Stimulated activated CD8-positive, alpha-beta memory T cell treated with anti-CD3 and anti-CD28 coated beads, Interleukin-4, amount 100 ng/mL, for 4 hours (primary cell): ENCODE measurements at places on chromosomes 13 and 19.
A peak's percentile ranks its signal among the peaks of the same experiment; 100 is the strongest.

- DNase-seq = no peak
These were observed 270.3 kb downstream of the MZT1 start for GRCh38 chr13:72457151-72457550.

DNA sequence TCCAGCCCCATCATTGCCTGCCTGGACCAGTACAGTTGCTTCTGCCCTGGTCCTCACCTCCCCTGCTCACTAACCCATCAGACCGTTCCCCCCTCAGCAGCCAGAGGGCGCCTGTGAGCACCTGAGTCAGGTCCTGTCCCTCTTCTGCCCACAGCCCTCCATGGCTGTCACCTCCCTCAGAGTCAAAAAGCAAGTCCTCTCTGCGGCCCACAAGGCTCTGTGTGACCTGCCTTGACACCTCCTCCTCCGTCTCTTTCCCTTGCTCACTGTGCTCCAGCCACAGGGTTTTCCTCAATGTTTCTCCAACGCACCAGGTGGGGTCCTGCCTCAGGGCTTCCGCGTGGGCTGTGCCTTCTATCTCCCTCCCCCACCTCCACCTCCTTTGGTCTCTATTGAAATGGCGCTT, 29.4 kb upstream of the PTPRS start:
- peak; percentile 7 for DNase-seq

DNA sequence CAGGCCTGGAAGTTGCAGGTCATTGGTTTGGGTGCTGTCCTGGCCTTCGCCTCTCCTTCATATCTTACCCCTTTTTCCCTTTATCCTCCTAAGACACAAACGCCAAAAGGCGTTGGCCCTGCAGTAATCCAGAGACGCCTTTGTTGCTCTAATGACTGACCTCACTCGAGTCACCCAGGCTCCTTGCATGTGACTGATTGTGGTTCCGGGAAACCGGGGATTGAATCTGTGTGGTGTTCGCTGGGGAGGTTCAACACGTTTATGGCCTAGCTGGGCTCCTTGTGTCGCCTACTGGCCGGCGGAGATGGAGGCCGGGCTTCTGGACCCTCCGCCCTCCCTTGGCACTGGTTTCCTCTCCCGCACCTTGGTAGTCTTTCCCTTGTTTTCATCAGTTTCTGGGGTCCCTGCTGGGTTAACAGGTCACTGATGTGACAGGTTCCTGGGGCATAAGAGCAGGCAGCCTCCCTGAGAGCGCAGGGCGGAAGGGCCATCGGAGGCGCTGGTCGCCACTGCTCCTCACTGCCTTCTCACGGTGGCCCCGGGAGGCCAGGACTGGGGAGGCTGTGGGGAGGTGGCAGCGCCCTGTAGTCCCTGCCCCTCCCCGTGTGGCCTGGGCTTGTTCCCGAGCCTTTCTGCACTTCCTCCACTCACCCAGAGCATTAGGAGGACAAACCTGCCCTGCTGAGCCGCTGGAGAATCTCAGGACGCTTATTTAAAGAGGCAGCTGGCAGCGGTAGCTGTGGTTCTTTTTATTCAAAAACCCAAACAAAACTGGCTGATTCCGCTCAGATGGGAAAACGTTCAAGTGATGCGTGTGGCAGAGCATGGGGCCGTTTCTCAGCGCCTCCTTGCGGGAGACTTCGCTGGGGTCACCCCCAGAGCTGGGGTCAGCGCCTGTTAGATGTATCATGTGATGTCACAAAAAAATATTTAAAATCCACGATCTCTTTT, 18.1 kb upstream of the NDUFS7 start:
- DNase-seq = no peak

- DNase-seq = no peak
These were observed 10.7 kb upstream of the MED26 start for GRCh38 chr19:16638666-16639065.

GRCh38 chr13:54373211-54373610, 1344.6 kb downstream of the OLFM4 start:
- DNase-seq = no peak

DNA sequence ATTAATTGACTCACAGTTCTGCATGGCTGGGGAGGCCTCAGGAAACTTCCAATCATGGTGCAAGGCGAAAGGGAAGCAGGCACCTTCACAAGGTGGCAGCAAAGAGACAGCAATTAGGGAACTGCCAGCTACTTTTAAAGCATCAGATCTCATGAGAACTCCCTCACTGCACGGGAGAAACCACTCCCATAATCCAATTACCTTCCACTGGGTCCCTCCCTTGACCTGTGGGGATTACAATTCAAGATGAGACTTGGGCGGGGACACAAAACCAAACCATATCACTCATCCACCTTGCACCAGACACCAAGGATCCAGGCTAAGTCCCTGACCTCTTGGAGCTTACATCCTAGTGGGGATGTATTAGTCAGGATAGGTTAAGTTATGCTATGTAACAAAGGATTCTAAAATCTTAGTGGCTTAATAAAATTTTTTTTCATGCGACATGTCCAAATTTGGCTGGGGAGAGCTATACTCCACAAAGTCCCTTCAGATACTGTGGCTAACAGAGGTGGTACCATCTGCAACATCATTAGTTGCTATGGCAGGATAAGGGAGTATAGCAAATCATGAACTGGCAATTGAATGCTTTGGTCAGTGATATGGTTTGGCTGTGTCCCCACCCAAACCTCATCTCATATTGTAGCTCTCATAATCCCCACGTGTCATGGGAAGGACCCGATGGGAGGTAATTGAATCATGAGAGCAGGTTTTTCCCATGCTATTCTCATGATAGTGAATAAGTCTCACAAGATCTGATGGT, 8.3 kb upstream of the FAM187B start:
- no peak for DNase-seq

DNA sequence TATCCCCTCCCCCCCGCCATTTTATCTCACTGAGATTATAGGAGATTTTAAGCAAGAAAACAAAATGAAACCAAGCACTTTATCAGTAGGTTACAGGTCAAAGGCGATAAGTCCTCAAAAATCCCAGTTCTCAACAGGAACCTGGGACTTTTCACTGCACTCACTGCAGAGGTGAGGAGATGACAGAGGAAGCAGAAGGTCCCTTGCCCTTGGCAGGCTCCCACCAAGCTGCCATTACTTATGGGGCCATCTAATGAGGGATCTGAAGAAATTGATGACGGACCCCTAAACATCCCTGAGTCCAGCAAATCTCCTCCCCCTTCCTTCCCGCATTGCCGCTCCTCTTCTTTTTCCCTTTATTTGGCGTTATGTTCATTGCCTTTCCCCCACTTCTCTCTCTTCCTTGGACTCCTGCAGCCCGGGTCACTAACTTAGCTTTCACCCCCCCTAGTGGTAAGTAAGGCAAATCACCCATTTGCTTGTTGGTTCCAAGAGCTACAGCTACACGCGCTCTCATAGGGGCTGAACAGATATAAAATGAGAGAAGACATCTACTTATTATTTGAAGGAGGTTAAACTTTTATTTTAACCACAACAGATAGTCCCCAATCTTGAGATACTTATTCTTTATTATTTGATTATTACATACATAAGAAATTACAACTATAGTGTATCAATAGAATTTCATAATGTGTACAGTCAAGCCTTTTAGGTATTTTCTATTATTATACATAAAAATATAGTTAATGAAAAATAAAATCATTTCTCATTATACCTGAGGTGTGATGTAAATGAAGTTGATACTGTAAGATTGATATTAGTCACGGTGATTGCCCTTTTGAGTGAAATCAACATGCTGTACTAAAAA, 52.0 kb upstream of the ARGLU1 start:
- DNase-seq = no peak

DNA sequence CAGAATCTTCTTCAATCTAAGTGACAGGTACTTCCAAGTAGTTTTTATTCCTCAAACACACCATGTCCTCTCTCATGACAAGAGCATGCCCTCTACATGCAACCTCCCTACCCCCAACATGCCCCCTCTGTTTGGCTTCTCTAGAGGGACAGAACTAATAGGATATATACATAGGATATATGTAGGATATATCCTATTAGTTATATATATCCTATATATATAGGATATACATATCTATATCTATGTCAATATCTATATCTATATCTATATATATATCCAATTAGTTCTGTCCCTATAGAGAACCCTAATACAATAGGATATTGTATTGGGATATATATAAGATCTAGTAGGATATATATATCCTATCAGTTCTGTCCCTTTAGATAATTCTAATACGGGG, 701.9 kb upstream of the MIR17HG start:
- DNase-seq = no peak

- DNase-seq = no peak
These were observed 977 bp downstream of the PCDH20 start for GRCh38 chr13:61414686-61415057.

DNA sequence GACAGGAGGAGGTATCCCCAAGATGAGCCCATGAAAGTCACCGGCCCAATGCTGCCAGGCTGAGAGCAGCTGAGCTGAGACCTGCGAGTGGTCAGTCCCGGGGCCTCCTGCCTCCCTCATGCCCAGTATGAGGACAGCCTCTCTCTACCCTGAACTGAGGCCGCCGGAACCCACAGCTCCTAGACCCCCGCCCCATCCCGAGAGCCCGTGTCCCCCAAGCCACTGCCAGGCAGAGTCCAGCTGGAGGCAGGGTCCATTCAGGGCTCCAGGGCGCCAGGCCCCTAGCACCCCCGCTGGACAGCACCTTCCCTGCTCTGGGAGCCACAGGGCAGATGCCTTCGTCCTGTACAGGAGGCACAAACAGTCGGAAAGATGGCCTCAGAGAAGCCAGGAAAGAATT, 38.7 kb downstream of the MLLT1 start:
- DNase-seq = no peak

GRCh38 chr13:34025746-34026145, 207.8 kb downstream of the RFC3 start:
- DNase-seq = no peak

GRCh38 chr13:35729926-35730627, 253.6 kb upstream of the MAB21L1 start:
- DNase-seq = no peak

GRCh38 chr13:106533101-106533942, 2.1 kb downstream of the EFNB2 start:
- DNase-seq = no peak

- DNase-seq = no peak
These were observed 91.2 kb upstream of the FBXL3 start for GRCh38 chr13:77118134-77118533.

GRCh38 chr13:37302686-37303085, 197.2 kb upstream of the CSNK1A1L start:
- no peak for DNase-seq

- DNase-seq = no peak
These were observed 23.4 kb downstream of the DGKH start for GRCh38 chr13:42071672-42072419.

DNA sequence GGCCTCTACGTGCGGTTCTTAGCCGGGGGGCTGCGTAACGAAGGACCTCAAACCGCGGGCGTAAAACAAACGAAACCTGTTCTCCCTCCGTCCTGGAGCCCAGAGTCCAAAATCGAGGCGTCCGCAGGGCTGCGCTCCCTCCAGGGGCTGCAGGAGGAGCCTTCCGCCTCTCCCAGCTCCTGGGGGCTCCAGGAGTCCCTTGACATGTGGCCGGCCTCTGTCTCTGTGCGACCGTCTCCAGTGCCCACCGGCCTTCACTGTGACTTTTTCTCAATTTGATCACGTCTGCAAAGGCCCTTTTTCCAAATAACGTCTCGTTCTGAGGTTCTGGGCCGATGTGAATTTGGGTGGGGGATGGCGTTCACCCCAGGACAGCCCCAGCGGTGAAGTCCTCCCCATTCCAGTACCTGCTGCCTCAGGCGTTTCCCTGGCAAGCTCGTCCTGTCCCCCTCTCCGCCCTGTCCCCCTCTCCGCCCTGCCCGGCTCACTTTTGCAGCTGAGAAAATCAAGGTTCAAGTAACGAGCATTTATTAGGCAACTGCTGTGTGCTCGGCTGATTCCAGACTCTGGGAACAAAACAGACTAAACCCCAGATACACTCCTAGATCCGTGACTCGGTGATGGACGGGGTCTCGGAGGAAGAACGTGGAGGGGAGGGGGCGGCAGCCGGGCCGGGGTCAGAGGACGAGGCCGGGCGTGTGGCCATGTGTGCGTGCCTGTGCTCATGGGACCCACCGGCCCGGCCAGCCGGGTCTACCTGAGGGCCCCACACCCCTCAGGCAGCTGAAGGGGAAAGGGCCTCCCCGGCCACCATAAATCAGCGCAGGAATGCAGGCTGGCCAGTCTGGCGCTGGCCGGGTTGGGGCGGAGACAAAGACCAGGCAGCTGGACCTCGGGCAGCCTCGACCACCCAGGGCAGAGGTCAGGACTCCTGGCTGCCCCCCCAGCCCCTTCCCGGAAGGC, 28.1 kb upstream of the WDR18 start:
- DNase-seq = no peak

GRCh38 chr13:73000027-73000674, 58.7 kb upstream of the KLF5 start:
- DNase-seq = no peak

GRCh38 chr13:112583592-112584277, 4.2 kb downstream of the TUBGCP3 start:
- no peak for DNase-seq

GRCh38 chr13:113049981-113050380, 55.6 kb upstream of the F7 start:
- no peak for DNase-seq

DNA sequence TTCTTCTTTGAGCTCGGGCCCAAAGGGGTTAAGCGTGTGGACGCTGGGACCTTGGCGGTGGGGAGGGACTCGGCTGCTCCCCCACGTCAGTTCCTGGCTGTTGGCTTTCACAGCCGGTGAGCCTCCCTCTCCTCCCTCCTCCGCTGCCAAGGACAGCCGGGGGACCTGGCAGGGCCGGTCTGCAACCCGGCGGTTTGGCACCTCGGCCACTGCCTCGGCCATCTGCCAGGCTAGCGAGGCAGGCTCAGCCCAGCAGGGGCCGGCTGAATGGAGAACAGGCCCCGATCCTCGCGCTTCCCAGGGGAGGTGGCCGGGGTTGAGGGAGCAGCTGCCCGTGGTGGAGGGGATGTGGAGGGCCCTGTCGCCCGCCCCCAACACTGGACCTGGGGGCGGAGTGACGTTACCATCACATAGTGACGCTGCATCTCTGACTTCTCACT, 5.0 kb downstream of the TLE5 start:
- no peak for DNase-seq

- no peak for DNase-seq
These were observed 17.9 kb downstream of the ZNF700 start for GRCh38 chr19:11942843-11943108.

DNA sequence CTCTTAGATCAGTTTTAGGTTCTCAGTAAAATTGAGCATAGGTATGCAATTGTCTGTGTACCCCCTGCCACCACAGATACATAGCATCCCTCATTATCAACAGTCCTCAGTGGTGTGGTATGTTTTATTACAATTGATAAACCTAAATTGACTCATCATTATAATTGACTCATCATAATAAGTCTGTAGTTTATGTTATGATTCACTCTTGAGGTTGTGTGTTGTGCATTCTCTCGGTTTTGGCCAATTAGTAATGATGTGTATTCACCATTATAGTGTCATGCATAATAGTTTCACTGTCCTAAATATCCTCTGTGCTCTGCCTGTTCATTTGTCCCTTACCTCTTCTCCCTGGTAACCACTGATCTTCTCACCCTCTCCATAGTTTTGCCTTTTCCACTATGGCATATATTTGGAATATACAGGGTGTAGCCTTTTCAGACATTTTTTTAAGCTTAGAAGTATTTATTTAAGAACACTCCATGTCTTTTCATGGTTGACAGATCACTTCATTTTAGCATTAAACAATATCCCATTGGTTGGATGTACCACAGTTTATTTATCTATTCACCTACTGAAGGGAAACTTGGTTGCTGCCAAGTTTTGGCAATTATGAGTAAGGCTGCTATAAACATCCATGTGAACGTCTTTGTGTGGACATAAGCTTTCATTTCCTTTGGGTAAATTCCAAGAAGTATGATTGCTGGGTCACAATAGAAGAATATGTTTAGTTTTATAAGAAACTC, 1620.6 kb upstream of the MIR17HG start:
- DNase-seq = no peak
